ENCODE measurements at places on chromosomes 12 and 14. TPM values are rescaled to one million over a fixed set of nuclear protein-coding genes. Genes with fewer than 3 reads are reported as not detected.
A peak's percentile ranks its signal among the peaks of the same experiment; 100 is the strongest.

DNA sequence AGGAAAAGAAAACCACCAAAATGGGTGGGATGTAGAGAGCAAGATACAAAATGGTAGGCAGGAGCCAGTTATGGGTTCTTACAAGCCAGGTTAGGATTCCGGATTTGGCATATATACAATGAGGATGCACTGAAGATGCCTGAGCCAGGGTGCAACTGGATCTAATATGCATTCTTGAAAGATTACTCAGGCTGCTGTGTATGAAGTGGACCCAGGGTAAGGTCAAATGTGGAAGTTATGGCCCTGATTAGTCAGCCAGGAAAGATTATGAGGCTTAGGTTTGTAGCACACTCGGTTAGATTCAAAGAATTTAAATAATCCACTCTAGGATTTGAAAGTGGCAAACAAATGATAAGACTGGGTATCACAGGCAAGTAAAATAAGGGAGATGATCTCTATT lies 1750.7 kb upstream of the FLRT2 start:
- no peak for ATAC-seq

DNA sequence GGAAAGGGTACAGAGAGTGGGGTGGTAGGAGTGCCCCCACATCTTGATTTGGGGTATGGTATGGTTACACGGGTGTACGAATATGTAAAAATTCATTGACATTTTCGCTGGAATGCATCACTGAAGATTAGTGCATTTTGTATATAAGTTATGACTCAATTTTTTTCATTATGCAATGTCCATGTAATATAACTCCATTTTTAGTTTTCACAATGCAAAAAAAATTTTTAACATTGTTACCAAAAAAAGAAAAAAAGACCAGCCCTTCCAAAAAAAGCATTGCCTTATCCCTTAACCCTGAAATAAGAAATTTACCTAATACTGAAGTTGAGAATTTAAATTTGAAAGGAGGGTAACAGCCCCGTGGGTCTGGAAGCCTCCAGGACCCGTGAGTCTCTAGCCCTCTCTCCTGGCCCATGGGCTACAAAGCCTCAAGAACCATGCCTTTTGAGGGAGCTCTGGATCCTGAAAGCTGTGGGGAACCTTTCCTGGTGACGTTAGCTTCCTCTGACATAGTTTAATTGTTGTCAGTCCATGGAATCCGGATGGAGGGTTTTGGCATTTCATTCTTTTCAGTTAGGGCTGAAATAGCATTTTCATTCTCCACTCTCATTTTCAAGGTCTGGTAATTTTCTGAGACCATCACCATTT lies 55.6 kb upstream of the ACTN1 start:
- no peak for ATAC-seq

- peak; percentile 46 for ATAC-seq
These were observed 67.9 kb upstream of the BEGAIN start for GRCh38 chr14:100654814-100655740.

DNA sequence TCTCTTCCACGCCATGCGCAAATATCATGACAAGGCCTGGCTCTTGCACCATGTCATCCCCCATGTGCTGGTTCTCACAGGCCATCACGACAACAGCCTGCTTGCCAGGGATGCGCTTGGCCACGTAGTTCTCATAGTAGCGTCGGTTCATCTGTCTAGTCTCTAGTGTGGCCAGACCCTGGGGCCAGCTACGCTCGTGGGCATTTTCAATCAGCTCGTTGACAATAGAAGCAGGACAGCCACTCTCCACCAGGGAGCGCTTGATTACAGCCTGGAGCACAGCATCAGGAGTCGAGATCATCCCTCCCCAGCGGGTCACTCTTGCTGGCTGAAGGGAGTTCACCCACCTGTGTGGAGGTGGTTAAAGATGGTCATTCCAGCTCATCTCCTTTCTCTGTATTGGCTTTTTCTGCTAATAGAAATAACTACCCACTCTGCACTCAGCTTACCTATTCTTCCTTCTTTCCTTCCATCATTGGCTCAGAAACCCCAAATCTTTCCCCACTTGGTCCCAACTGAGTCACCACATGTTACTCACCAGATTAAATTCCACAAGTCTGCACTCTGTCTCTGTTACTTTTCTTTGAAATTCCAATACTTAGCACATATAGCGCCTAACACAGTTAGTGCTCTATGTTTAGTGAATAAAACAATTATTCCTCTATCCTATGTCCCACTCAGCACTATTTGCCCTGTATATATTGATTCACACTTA lies 15.1 kb downstream of the RNF41 start:
- peak; percentile 61 for ATAC-seq

DNA sequence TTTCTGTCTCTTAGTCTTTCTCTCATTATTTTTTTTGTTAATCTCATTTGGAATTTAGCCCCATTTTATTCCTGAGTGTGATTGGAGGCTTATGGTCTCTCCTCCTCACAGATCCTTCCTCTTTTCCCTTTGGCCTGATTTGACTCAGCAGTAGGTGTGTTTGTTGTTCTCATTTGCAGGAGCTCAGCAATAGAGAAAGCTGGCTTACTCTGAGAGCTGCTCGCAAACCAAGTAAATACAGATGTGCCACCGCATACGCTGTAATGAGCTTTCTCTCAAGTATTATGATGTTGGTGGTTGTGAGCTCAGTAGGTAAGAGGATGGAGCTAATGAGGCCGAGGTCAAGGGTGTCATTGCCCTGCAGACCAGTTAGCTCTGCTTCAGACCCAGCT lies 206.5 kb downstream of the ETV6 start:
- no peak for ATAC-seq

GRCh38 chr12:114757684-114758325 lies 73.8 kb upstream of the TBX3 start:
- ATAC-seq = no peak

DNA sequence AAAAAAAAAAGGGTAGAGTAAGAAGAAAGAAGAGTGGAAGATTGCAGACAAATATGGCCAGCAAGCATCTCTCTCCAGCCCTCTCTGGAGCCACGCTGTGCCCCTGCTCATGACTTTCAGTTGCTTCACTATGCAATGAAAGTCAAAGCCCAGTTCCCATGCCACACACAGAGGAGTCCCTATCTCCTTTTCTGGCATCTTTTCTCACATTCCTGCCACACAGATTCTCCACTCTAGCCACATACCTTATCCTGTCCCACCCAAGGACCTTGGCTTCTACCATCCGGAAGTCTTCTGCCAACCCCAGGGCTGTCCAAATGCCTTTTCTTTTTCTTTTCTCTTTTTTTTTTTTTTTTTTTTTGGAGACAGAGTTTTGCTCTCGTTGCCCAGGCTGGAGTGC lies 39.3 kb upstream of the CAPRIN2 start:
- no peak for ATAC-seq

- no peak for ATAC-seq
These were observed 337.3 kb downstream of the CACNA1C start for GRCh38 chr12:2390133-2390532.

DNA sequence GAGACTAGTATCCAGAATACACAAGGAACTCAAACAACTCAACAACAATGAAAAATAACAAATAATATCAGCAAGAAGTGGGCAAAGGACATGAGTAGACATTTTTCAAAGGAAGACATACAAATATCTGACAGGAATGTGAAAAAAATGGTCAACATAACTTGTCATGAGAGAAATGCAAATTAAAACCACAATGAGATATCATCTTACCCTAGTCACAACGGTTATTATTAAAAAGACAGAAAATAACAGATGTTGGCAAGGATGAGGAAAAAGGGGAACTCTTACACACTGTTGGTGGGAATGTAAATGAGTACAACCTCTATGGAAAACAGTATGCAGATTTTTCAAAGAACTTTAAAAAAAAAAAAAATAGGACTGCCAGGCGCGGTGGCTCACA lies 20.4 kb downstream of the VWF start:
- ATAC-seq = no peak

DNA sequence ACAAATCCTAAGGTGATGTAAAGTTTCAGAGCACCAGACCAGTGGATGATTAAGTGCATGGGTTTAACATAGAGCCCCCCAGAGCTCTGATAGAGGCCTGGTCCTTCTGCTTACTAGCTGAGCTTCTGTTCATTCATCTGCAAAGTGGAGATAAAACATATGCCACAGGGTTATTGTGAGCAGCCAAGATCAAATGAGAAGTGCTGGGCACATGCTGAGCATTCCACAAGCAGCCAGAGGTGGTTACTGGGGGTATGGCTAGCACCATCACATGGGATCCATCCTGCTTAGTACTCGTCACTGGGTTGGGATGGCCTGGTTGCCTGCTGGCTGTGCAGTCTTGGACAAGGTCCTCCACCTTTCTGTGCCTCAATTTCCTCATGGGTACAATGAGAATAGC lies 18.0 kb upstream of the SMUG1 start:
- ATAC-seq = no peak

- no peak for ATAC-seq
These were observed 109.0 kb downstream of the LRIG3 start for GRCh38 chr12:58811346-58811745.

- no peak for ATAC-seq
These were observed 28.7 kb downstream of the MLXIP start for GRCh38 chr12:122107261-122107660.

DNA sequence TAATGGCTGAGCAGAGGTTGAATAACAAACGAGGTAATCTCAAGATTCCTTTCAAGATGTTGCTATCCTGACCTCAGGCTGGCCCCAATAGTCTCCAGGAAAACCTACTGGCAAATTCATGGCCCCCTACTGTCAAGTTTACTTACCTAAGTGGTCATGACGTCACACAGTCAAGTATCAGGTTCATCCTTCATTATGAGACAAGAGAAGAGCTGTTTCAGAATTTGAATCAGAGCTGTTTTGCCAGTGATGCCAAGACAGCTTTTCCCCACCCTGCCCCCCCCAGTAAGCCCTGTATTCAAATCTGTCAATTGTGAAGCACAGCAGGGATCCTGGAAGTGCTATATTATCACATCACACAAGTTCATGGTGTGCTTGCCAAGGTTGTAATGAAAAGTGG lies 509.6 kb downstream of the NOVA1 start:
- ATAC-seq = no peak

- no peak for ATAC-seq
These were observed 251.4 kb downstream of the MSRB3 start for GRCh38 chr12:65529771-65530435.

DNA sequence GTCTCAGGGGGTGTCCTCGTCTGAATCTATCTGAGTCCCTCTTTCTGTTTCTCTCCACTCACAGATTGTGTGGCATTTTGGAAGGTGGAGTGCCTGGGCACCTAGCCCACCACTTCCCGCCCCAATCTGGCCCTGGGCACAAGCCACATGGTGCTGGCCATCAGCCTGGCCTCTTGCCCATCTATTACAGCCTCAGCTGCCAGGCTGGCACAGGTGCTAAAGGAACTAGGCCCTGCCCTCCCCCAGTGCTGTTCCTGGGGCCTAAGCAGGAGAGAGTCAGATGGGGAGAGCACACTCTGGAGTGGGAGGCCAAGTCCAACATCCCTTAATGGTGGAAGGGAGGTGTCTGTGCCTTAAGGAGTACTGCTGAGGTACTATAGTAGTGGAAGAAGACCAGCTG lies 8.3 kb upstream of the CALCOCO1 start:
- ATAC-seq = no peak

- no peak for ATAC-seq
These were observed 2.9 kb downstream of the DDX51 start for GRCh38 chr12:132140918-132141841.

DNA sequence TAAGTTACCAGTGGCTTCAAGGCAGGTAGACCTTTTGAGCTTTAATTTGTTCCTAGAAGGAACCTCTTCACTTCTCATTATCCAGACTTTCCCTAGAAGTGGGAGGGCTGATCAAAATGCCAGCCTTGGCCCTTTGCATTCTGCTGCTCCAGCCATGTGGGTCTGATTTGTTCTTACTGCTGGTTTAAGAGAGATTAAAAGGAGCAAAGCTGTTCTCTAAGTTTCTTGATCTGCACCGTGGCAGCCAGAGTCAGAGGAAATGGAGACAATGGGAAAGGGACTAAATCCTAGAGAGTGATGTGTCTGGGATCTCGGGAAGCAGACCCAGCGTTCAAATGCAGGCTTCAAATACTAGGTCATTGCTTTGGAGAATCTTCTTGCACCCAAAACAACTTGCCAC lies 759.7 kb downstream of the DIO2 start:
- no peak for ATAC-seq

- no peak for ATAC-seq
These were observed 66.7 kb downstream of the PDE3A start for GRCh38 chr12:20434996-20435395.

- no peak for ATAC-seq
These were observed 1.5 kb downstream of the WNT10B start for GRCh38 chr12:48969833-48970701.

DNA sequence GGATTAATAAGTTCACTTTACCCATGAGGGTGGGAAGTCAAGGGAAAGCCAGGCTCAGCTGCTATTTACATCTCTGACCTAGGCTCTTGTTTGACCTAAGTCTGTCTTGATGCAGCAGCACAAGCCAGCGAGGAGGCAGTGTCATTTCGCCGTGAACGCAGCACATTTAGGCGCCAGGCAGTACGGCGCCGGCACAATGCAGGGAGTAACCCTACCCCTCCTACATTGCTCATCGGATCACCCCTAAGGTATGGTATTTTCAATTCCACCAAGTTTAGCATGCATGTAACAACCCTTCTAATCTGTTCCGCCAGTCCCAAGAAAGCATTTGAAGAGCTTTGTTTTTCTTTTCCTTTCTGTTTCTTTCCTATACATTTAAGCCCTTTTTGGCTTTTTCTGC lies 81.2 kb downstream of the PCNX1 start:
- no peak for ATAC-seq

- no peak for ATAC-seq
These were observed 129.9 kb downstream of the KCNA5 start for GRCh38 chr12:5173511-5174011.

GRCh38 chr12:19596434-19597166 lies 157.3 kb downstream of the AEBP2 start:
- no peak for ATAC-seq

GRCh38 chr12:69386921-69387320 lies 27.4 kb downstream of the YEATS4 start:
- no peak for ATAC-seq

DNA sequence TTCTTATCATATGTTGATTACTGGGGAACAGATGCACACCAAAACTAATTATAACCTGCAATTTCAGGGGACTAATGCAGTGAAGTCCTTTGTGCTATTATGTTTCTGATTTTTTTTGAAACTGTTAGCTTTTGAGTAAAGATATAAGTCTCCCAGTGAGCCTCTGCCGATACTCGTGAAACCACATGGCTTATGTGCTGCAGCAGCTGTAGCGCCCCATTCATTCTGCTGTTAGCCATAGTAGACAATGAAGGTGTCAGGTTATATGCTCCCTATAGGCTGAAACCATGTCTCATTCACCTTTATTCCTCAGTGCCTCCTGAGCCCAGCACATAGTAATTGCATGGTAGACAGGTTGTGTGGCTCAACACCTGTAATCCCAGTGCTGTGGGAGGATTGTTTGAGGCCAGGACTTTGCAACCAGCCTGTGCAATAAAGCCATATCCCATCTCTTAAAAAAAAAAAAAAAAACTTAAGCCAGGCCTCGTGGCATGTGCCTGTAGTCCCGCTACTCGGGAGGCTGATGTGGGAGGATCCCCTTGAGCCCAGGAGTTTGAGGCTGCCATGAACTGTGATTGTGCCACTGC lies 25.0 kb downstream of the GOLGA5 start:
- no peak for ATAC-seq

The KCNK13 gene
- total RNA-seq = 0.19 TPM

The CLEC1B gene
- not detected for total RNA-seq

The OSGEP gene
- total RNA-seq = 44.4 TPM

The ZFHX2 gene
- total RNA-seq = 0.13 TPM

The CELA1 gene
- not detected for total RNA-seq

The PHETA1 gene
- 8.2 TPM for total RNA-seq

The ACSM4 gene
- total RNA-seq = not detected

The RTL1 gene
- total RNA-seq = 0.31 TPM

The LMO3 gene
- total RNA-seq = 174 TPM

Data from gastroesophageal sphincter (tissue), 4 donors.